Nasal cavity respiratory epithelium epithelial cell of viscerocranial mucosa (primary cell): ENCODE measurements at places on chromosomes 2 and 18. TPM values are rescaled to one million over a fixed set of nuclear protein-coding genes. Genes with fewer than 3 reads are reported as not detected.

Gene SPATA3
- total RNA-seq = not detected in 2 replicates

Gene PTH2R
- not detected in 2 replicates for total RNA-seq

Gene CKAP2L
- 0.07 and 0.34 TPM in 2 replicates for total RNA-seq

Gene IL1R2
- total RNA-seq = 1.7 TPM in 1 of 2 replicates, not detected in the other

Gene IL1RN
- 53.7 and 106 TPM in 2 replicates for total RNA-seq

Gene RAB17
- 0.34 and 1.5 TPM in 2 replicates for total RNA-seq

Gene DNAH6
- 0.14 TPM in 1 of 2 replicates, not detected in the other for total RNA-seq

Gene SLC11A1
- 0.34 and 0.64 TPM in 2 replicates for total RNA-seq

Gene GALNT14
- 16.4 and 22.5 TPM in 2 replicates for total RNA-seq

Gene LBX2
- total RNA-seq = 0.68 and 1.00 TPM in 2 replicates

Gene RGPD4
- total RNA-seq = not detected in 2 replicates
